Activated CD4-positive, alpha-beta T cell treated with anti-CD3 and anti-CD28 coated beads, Interleukin-2, amount 50 U/mL, for 4 hours (primary cell): ENCODE measurements at places on chromosomes 5 and 9.

DNA sequence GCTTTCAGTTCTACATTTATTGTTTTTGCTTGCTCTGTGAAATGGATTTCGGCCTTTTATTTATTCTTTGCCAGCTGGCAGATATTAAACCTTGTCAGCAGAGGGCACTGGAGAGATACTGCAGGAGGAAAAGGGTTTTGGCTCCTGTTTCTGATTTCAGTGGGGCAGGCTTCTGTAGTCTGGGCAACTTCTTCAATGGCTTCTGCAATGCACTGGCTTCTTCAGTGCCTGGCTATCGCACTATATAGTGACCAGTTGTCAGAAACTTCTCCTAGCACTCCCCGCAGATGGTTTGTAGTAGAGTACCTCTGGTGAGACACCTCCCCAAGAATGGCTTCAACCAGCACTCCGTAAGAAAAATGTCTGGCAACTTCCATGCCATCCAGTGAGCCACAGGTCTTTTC lies 3.2 kb upstream of the NFX1 start:
- peak; percentile 21 for DNase-seq

GRCh38 chr5:135249658-135250057 lies 149.4 kb downstream of the MACROH2A1 start:
- no peak for DNase-seq

- no peak for DNase-seq
These were observed 343.6 kb downstream of the LRRC70 start for GRCh38 chr5:62922191-62922590.

GRCh38 chr9:5896863-5897262 lies 6.2 kb downstream of the MLANA start:
- DNase-seq: no peak

GRCh38 chr9:123998970-123999621 lies 12.5 kb upstream of the LHX2 start:
- DNase-seq: no peak

GRCh38 chr5:62341783-62342475 lies 35.9 kb downstream of the KIF2A start:
- DNase-seq: no peak

DNA sequence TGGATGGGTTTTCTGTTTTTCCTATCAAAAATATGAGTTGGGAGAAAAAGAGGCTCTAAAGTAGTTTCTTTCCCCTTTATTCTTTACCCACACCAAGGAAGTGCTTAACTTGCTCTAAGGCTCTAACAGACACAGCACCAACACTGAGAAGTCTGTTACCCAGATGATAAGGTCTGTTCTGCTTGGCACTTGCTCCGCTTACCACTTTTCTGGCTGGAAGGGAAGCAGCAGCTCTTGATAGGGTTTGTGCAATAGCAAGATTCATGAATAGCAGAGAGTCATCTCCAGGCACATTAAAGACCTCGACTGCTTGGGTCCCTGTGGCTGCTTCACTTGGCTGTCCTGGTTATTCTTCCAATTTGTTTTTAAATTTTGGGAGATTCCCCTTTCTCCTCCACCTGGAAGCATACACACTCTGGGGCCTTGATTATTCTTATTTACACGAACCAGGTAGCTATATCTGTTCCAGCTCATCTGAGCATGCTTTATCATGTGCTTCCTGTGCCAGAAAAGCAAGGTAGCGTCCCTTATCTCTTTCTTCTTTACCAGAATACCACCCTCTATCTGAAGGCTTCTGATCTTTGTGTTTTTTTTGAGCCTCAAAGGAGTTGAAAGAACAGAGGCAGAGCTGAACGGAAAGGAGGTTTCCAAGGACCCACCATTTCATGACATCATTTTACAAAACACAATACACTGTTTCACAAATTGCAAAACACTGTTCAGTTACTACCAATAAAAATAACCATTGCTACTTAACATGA lies 24.8 kb downstream of the PPP3R2 start:
- no peak for DNase-seq

DNA sequence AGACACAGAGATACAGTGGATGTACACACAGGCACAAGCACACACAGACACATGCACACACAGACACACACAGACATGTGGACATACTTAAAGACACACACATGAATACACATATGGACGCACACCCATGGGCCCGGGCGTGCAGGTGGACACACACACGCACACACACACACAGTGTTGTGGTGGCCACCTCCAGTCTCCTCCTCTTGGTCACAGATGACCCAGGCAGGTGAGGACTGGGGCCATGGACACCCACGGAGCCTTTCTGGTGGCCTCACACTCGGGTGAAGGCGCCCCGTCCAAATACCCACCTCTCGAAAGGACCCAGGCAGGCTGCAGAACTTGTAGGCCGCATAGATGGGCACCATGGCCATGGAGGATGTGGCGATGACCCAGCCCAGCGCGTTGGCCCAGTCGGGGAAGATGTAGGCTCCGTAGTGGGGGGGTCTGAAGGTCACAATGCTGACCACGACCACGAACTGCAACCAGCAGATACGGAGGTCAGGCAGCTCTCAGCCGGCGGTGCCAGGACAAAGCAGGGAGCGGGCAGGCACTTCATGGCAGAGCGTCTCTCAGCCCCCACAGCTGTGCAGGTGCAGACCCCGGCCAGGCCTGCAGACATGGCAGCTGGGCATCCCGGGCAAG lies 42.5 kb downstream of the SLC6A3 start:
- no peak for DNase-seq

- no peak for DNase-seq
These were observed 43.4 kb upstream of the VCAN start for GRCh38 chr5:83428126-83428525.

GRCh38 chr5:177509381-177509951 lies at the start of gene DOK3:
TSS of gene DOK3 (minus strand) at chr5:177509826. CDS start at chr5:177509540, 286 bp downstream.
- DNase-seq: no peak

DNA sequence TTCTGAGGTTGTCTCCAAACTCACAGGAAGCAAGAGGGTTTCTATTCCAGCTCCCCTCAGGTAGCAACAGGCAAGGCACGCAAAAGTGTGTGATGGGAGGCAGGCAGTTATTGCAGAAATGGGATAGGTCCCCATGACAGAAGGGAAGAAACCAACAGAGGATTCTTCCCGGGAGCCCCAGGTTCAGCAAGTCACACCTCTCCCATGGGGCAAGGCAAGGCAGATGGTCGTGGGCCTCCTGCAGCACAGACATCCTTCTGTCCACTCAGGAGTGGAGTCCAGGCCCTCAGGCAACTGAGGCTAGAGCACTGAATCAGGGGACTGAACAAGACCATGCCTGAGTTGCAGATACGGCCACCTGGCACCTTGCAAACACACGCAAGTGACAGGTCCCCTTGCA lies 424.9 kb upstream of the IRX4 start:
- no peak for DNase-seq

DNA sequence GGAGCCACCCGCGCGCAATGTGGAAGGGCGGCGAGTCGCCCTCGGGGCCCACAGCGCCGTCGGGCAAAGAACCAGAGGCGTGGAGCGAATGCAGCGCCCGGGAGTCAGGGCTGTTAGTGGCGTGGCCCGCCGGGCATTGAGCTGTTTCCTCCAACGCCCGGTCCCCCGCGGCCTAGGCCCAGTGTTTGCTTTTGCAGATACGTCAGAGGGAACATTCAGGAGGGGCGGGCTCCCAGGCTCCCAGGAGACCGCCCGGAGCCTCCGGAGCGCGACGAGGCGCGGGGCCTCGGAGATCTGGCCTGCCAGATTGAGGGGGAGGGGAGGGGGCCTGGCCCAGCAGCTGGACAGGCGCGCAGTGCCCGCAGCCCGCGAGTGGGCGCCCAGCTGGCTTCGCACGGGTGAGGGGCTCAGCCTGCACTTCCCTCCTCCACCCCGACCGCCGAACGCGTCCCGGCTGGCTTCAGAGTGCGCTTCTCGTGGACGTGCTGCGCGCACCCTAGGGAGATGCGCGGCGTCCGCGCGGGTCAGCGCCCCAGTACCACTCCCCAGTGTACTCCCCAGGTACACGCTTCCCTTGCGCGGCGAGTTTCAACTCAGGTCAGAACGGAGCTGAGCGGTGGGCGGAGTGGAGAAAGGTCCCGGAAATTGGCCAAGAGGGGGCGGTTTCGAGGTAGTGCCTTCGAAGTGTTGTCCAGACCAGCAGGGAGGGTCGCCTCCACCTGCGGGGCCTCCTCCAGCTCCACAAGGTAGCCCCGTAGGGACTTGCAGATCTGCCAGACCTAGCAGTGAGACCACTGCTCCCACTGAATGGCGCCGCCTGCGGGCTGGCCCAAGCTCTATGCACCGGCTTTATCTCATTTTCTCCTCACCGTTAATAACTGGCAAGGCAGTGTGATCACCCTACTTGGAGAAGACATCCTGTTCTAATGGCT lies 130.4 kb downstream of the TMEM174 start:
- DNase-seq: no peak

- DNase-seq: no peak
These were observed 98.7 kb downstream of the C5orf15 start for GRCh38 chr5:133869519-133870335.

- DNase-seq: no peak
These were observed 94.7 kb upstream of the ZNF366 start for GRCh38 chr5:72601861-72602260.

GRCh38 chr5:10647640-10648039 lies 83.8 kb downstream of the ANKRD33B start:
- DNase-seq: no peak

DNA sequence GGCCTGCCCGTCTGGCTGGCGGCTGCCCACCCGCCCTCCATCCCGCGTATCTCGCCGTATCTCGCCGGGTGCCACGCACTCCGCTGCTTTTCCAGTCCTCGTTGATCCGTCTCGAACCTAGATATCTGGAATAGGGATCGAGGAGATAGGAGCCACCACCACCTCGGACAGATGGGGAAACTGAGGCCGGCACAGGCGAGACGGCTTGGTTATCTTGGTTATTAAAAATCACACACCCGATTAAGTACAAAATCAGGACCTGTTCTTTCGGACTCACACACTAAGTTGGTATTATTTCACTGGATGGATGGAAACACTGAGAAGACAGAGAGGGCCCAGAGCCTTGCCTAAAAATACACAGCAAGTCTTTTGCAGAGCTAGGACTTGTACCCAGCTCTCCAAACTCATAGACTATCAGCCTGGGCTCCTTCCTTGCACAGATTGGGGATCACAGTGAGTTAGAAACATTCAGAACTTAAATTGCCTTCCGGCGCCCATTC lies 678 bp downstream of the SLC26A2 start:
- DNase-seq: no peak

- DNase-seq: no peak
These were observed 26.0 kb downstream of the NSG2 start for GRCh38 chr5:174071484-174071883.

DNA sequence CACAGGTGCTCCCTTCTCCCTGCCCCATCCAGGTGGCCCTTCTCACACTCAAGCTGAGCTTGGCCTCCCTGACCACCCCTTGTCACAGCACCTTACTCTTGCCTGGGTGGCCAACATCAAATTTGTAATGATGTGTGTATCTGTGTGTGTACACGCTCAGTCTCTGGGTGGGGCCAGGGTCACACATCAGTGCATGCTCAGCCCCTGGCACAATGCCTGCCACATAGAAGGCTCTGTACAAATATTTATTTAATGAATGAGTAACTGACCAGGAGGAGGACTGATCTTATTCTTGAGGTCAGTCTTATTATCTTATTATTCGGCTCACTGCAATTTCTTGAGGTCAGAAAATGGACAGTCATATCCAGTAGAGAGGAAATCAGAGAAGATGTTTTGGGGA lies 41.3 kb upstream of the HAND1 start:
- DNase-seq: no peak

DNA sequence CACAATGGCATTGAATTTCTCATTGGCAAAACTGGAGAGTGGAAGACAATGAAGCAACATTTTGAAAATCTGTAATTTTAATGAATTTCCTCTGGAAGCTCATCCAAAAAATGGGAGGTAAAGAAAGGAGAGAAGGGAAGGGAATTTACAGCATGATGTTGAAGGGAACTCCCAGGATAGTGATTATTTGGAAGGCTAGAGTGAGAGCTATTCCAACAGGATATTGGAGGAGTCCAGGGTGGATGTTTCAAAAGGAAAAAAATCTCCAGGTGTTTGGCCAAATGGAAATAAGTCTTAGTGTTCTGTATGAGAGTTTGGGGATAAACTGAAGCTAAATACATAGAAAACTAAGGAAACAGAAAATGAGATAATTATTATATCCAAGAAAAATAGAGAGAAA lies 106.2 kb downstream of the IZUMO3 start:
- DNase-seq: no peak

GRCh38 chr9:96619124-96619465 lies 548 bp downstream of the CDC14B start:
- no peak for DNase-seq
